ENCODE measurements at places on chromosomes 11 and 22. TPM values are rescaled to one million over a fixed set of nuclear protein-coding genes. Genes with fewer than 3 reads are reported as not detected.

DNA sequence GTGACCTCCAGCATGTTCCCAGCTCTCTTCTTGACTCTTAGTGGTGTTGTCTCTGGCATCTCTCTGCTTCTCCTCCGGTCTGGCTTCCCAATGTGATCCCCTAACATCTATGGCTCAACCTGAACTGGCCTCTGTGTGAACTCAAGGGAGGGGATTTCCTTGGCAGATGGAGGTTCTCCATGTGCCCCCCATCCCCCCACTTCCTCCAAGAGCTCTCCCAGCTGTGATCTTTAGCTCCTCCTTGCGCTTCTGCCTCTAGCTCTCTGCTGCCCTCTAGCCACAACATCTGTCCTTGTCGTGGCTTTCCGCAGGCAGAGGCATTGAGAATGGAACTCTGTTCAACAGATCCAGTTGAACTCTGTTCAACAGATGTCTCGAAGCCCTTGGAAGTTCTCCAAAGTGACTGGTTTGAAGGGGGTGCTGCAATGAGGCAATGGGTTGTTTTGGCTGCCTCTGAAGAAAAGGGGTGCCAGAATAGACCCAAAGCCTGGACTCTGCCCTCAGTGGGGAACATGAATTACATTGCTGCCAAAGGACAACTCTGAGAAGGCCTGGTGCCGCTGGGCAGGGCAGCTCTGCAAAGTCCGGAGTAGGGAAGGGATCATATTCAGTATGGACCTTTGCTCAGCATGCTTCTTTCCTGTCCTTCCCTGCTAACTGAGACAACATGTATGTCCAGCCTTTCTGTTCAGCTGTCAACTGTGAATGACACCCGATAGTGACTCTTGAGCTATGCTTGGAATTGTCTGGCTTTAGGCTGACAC lies 61.9 kb downstream of the ADM start:
- peak; percentile 87 for DNase-seq

GRCh38 chr11:76800466-76801200 lies 17.5 kb downstream of the TSKU start:
- peak; percentile 8 for DNase-seq

- no peak for DNase-seq
Observed at GRCh38 chr11:43818220-43818619, 62.4 kb upstream of the ALKBH3 start.

GRCh38 chr22:42372976-42373375 lies 59.2 kb downstream of the NFAM1 start:
- no peak for DNase-seq

- no peak for DNase-seq
Observed at GRCh38 chr11:64097468-64098317, 62.0 kb downstream of the FLRT1 start.

DNA sequence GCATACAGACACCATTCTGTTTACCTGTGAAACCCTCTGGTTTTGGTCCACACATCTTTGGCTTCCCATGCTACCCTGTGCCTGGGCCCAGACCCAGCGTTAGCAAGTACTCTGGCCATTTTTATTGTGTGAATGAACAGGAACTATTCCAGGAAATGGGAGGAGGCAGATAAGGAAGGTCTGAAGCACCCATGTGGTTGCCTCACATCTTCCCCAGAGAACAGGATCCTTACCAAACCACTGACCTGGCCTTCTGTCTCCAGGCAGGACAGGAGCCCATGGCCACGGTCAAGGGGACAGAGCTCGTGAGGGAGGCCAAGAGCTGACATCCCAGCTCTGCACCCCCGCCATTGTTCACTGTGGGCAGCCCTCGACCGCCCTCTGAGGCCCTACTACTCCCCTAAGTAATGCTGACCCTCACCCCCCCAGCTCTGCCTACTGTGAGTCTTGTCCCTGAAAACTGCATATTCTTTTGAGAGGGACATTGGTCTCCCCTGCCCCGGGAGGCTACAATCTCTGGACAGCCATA lies 97.7 kb upstream of the TP53I11 start:
- DNase-seq, result no peak

- no peak for DNase-seq
Observed at GRCh38 chr11:85257837-85258236, 369.3 kb downstream of the DLG2 start.

GRCh38 chr11:17400048-17400775 lies 11.8 kb upstream of the KCNJ11 start:
- no peak for DNase-seq

- no peak for DNase-seq
Observed at GRCh38 chr11:104011044-104011443, 25.4 kb upstream of the DDI1 start.

TCN2 gene
- total RNA-seq, result 38.5 TPM

OR52A1 gene
- not detected for total RNA-seq

ACR gene
- total RNA-seq, result not detected

BIK gene
- 0.76 TPM for total RNA-seq

CHKA gene
- 21.8 TPM for total RNA-seq

GUCD1 gene
- 62.5 TPM for total RNA-seq

OR8A1 gene
- total RNA-seq, result not detected

HOATZ gene
- total RNA-seq, result 2.6 TPM

Measured in uterus (tissue), 4 donors.